RWPE2 (cell line): ENCODE measurements at places on chromosomes 13 and 19.

GRCh38 chr13:102203718-102204117, 198.1 kb downstream of the FGF14 start:
- no peak for DNase-seq

DNA sequence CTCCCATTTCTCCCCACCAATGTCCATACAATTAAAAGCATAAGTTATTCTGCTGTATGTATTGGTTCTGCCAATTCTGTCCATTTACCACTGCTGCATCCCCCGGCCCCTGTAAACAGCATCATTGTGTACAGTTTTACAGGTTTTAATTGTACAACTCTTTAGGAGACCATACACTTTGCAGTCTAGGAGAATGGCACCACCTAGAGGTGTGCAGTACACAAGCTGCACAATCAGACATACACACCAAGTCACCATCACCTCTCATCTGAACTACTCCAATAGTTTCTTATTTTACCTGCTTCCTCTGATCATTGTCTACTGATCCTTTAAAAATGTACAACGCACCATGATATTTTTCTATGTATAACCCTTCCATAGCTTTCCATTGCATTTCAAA, 855.9 kb upstream of the KLHL1 start:
- no peak for DNase-seq

GRCh38 chr19:17020385-17020784, 6.2 kb downstream of the CPAMD8 start:
- DNase-seq = no peak

GRCh38 chr13:112624602-112625430, 36.9 kb upstream of the TUBGCP3 start:
- no peak for DNase-seq

GRCh38 chr19:42113641-42114348, 18.5 kb downstream of the POU2F2 start:
- peak; percentile 91 for DNase-seq

- no peak for DNase-seq
Observed at GRCh38 chr13:110699148-110700145, 6.5 kb downstream of the CARS2 start.

DNA sequence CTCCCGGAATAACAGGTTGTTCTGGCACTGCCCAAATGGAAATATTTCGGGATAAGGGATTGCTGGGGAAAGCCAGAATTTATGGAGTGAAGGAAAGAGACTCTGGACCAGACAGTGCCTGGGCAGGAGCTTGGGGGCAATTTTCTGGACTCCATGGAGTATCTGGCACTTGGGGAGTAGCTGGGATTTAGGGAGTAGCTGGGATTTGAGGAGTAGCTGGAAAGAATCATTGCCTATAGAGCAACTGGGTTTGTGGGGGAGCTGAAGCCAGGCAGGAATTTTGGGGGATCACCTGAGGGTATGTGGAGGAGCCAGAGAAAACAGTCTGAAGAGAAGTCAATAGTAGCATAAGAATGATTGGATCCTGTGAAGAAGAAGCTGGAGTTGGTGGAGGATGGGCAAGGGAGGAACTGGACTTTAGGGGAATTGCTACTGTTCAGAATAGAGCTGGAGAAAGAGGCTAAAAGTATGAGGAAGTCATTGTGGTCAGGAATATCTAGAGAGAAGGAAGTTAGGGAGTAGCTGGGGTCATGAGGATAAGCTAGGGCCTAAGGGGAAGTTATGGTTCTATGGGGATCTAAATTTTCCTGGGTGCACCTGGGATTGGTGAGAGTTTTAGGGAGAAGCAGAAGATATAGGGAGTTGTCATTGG, 14.8 kb downstream of the FSD1 start:
- DNase-seq = no peak

DNA sequence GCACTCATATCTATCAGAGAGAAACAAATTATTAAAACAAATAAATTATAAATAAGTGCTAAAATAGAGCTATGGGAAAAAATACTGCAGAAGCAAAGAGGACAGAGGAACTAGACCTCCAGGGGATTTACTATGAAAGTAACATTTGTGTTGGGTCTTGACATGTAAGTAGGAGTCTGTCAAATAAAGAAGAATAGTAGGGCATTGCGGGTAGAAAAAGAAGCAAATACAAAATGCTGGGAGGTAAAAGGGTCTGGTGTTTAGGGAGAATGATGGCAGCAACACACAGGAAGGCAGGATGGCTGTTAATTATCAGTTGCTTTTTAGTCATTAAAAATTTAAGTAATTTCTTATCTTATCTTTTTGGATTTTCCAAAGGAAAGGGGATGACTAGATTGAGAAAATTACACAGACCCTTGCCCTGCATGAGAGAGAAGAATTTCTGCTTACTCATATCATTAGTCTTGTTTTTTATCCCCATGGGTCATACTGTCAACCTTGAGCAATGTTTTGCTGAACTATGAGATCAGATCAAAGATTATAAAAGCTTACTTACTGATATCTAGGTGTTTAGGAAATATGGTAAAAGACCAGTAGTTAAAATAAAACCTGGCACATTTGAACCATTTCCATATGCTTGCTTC, 472.7 kb downstream of the DIAPH3 start:
- no peak for DNase-seq

DNA sequence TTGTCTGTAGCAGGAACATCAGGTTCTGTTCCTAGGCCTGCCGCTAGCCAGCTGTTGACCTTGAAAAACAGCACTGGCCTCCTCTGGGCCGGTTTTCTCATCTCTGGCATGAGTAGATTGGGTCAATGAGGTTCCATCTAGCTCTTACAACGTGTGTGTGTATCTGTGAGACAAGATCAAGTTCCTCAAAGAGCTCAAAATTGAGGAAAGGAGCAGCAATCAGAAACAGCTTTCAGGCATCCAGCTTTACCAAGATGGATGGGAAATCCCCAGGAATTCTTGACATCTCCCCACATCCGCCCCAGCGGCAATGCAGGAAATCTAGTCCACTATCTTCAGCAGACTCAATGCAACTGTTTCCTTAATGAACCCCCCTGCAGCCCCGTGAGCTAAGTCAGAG, 4.9 kb downstream of the FLT1 start:
- DNase-seq = no peak

- DNase-seq = no peak
Observed at GRCh38 chr13:62598708-62599107, 1183.1 kb upstream of the PCDH20 start.

GRCh38 chr19:2343289-2343982, 15.0 kb downstream of the SPPL2B start:
- DNase-seq = no peak

GRCh38 chr19:30431591-30431990, 59.4 kb downstream of the ZNF536 start:
- no peak for DNase-seq

DNA sequence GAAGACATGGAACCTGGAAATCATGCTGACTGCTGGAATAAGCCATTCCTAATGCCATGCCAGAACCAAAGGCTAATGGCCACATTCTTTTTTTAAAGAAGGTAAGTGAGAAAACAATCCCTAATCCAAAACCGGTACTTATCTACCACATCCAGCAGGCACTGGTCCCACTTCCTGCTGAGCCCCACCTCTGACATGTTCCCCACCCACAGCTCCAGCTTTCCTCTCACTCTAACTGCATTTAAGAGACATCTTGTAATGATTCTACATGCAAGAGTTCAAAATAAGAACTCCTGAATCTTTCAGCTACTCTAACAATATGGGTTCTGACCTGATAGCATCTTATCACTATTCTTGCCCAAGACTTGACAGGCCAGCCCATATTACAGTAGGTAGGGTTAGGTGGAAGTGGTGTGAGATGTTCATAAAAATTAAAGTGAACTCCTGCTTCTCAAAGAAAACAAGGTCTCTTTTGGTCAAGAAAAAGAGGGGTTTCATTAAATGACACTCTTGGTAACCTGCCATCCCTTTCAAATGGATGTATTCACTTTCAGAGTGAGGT, 41.9 kb downstream of the N4BP2L2 start:
- no peak for DNase-seq

- DNase-seq = no peak
Observed at GRCh38 chr19:15110418-15110815, 3.2 kb downstream of the SYDE1 start.

DNA sequence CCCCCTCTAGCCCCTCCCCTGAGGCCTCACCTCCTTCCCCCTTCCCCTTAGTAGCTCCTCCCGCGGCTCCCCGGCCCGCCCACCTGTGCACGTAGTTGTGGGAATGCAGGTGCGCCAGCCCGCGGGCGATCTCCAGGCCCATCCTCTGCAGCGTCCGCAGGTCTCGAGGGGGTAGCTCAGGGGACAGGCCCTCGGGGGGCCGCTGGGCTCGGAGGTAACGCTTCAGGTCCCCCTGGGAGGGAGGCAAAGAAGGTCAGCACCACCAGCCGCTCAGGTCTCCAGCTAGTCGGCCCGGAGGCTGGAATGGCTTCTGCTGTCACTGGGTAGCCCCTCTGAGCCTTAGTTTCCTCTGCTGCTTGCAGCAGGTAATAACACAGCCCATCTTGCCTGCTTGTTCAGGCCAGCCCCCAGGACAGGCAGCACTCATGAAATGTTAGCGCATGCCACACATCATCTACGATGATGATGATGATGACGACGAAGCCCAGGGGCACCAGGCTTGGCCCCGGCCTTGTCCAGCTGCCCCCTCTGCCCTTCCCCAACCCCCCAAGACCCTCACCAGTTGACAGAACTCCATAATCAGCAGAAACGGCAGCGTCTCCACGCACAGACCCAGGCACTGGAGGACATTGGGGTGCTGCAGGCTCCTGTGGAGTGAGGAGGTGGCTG, 9.2 kb downstream of the LMTK3 start:
- DNase-seq = no peak

- DNase-seq = no peak
Observed at GRCh38 chr19:45349126-45349415, 8.5 kb downstream of the KLC3 start.

- no peak for DNase-seq
Observed at GRCh38 chr19:55212447-55212846, 3.1 kb upstream of the PTPRH start.

DNA sequence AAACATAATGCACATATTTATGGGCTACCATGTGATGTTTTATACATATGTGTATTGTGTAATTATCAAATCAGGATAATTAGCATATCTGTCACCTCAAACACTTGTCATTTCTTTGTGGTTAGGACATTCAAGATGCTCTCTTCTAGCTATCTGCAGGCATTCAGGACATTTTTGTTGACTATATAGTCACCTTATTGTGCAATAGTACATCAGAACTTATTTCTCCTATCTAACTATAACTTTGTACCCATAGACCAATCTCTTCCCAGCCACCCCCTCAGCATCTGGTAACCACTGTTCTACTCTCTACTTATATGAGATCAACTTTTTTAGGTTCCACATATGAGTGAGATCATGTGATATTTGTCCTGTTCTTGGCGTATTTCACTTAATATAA, 20.3 kb downstream of the ZNF420 start:
- no peak for DNase-seq

DNA sequence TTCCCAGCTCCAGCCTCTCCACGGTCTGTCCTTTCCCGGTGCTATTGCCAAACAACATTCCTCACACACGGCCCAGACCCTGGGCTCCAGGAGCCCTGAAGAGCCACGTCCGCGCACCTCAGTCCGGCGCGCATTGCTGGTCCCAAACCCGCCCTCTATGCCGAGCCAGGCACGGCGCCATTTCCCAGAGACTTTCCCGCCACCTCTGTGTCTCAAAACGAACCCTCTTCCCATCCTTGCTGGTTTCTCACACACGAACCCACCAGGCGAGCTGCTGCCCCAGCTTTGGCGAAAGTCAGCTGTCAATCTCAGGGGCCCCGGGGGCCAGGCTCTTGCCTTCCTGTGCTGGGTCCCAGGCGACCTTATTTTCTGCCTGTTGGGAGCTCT, 28.0 kb upstream of the F7 start:
- DNase-seq = peak; percentile 45

DNA sequence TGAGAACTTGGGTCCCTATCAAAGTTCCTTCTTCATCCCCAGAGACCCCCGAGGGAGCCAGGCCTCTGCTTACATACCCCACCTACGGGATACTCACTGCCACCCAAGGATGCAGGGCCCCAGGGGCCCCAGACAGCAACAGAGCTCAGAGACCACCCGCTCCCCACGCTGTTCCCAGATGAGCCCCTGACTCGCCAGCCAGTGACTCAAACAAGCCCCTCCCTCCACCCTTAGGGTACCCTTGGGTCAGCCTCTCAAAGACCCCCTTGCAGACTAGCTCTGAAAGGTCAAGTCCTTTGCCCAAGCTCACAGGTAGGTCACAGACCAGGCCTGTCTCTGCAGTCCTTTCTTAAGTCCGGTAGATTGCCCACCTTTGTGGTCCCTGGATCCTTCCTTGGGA, 45.7 kb downstream of the CD320 start:
- DNase-seq = no peak

GRCh38 chr13:46961719-46962118, 64.9 kb upstream of the HTR2A start:
- DNase-seq = no peak

- no peak for DNase-seq
Observed at GRCh38 chr13:51032831-51033230, 78.2 kb downstream of the C13orf42 start.

DNA sequence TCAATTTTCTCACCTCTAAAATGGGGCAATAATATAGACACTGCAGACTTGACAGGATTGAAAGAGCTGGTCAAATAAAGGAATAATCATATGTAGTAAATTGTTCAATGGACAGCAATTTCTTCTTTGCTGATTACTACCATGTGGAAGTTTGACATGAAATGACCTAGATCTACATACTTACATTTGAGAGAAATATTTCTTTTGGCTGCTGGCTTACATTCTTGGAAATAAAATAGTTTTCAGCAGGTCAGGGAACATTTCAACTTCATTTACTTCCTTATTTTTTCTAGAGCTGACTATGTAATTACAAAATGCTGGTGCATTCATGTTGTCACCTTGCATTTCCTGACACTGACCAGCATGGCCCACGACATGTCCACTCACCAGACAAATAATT, 294.6 kb upstream of the MIR17HG start:
- no peak for DNase-seq

- no peak for DNase-seq
Observed at GRCh38 chr19:33110137-33110910, 21.6 kb upstream of the WDR88 start.

GRCh38 chr19:35013041-35013819, 13.1 kb downstream of the GRAMD1A start:
- DNase-seq = no peak

- DNase-seq = no peak
Observed at GRCh38 chr19:10898633-10899032, 27.3 kb downstream of the CARM1 start.

- DNase-seq = no peak
Observed at GRCh38 chr13:48437371-48437770, 24.5 kb upstream of the LPAR6 start.

GRCh38 chr13:97058391-97058790, 64.1 kb upstream of the OXGR1 start:
- DNase-seq = no peak
